Central memory CD4-positive, alpha-beta T cell (primary cell): ENCODE measurements at places on chromosomes 3 and 15.

- no peak for DNase-seq
Observed at GRCh38 chr3:179840985-179841384, 188.1 kb downstream of the USP13 start.

- no peak for DNase-seq
Observed at GRCh38 chr3:123054931-123055330, 11.9 kb upstream of the PDIA5 start.

DNA sequence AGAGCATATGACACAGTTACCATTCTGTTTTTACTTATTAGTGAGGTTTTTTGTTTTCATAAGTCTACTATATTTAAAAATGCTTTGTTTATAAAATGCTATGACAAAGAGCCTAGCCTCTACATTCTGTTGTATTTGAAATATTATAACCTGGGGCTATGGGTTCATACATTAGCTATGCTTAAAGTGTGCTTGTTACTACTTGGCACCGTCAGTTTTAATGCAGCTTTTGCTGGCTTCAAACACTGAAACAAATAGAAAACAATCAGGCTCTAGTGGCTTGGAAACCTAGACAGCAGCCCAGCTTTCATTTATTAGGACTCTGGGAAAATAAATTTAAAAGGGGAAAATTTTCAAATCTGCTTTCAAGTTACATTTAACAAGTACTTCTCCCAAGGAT is 635.9 kb downstream of the CADM2 start:
- no peak for DNase-seq

GRCh38 chr3:185960522-185961288 is 22.9 kb upstream of the TRA2B start:
- DNase-seq = no peak

- DNase-seq = no peak
Observed at GRCh38 chr15:77507143-77507897, 86.6 kb downstream of the HMG20A start.

DNA sequence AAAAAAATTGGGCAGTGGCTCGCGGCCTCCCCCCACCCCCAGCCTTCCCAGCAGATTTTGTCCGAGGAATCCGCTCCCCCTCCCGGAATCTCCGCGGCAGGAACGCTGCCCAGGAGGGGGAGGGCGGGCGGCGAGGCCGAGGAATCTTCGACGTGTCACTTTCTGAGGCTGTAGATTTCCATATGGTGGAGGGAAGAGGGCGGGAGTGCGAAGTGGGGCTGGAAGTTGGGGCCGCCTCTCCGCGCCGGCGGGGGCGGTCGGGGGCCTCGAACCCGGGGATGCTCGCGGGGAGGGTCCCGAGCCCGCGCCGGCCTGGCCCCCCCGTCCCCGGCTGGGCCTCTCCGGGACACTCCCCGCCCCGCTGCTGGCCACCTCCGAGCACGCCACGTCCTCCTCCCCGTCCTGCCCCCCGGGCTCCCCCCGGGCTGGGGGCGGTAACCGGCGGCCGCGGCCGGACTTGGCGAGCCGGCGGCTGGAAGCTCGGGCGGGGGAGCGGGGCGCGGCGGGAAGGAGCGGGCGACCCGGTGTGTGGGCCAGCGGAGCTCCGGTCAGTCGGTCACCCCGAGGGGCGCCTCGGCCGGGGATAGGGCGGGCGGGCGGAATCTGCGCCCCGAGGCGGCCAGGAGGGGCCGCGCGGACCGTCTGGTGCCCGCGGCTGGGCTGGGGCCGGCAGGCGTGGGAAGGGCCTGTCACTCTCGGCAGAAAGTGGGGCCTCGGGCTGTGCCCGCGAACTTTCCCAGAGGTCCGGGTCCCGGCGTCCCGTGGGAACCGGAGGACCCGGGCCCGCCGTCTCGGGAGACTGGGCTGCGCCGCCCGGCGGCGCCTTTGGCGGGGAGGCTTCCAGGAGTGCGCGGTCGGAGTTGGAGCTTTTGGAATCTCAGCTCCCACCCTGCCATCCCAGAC is 951 bp downstream of the FNDC3B start:
- DNase-seq = peak; percentile 27

DNA sequence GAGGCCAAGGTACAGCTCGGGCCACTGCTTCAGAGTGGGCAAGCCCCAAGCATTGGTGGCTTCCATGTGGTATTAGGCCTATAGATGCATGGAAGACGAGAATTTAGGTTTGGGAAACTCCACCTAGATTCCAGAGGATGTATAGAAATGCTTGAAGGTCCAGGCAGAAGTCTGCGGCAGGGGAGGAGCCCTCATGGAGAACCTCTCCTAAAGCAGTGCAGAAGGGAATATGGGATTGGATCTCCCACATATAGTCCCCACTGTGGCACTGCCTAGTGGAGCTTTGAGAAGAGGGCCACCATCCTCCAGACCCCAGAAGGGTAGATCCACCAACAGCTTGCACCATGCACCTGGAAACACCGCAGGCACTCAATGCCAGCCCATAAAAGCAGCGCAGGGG is 48.1 kb upstream of the XXYLT1 start:
- DNase-seq = no peak
